ENCODE measurements at places on chromosomes 5 and 9.

DNA sequence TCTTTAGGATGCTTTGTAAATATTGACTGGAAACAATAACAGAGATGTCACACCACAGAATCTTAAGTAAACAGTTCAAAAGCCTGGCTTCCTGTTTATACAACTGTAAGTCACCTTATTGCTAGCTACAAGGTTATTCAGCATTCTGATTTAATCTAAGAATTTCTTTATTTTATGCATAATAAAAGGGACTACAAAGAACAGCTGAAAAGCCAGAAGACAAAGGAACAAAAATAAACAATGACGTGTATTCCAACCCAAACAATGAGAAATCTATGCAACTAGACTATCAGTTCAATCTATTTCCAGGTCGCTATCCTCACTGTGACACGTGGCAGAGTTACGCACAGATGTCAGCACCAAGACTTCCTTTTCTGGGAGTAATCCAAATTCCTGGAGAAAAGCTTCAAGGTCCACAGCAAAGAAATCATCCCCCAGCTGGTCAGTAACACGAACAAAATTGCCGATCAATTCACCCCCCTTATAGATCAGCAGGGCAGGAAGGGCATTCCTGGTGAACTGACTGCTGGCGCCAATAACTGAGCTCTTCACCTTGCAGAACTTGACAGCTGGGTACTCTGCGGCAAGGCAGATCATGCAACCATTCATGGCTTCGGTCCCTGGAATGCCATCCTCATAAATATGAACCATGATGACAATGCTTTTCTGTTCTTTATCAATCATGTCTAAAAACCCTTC, 8.4 kb downstream of the PDCL start:
- no peak for DNase-seq

DNA sequence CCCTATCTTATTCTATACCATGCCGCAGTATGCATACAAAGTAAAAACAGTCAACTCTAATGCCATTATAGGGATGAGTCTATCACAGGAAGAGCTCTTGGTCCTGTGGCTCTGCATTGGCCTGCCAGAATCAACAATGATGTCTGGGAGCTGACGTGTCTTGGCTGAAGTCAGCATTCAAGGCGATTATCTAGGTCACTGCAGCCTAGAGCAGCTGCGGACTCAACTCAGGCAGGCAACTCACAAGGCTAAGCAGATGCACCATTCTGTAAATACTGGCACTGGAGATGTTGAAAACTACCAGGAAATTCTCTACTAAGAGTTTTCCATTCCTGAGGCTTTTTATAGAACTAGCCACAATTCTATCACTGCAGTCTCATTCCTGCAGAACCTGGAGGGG, 13.3 kb downstream of the SPATA9 start:
- peak; percentile 73 for DNase-seq

- DNase-seq: no peak
These were observed 206.2 kb downstream of the NR3C1 start for GRCh38 chr5:143197260-143197656.

GRCh38 chr5:51997949-51998348, 614.7 kb downstream of the ISL1 start:
- DNase-seq: no peak

GRCh38 chr9:129406278-129407225, 214.3 kb downstream of the C9orf50 start:
- no peak for DNase-seq

- DNase-seq: no peak
These were observed 616 bp upstream of the TSPAN17 start for GRCh38 chr5:176646707-176647029.

GRCh38 chr5:102296178-102296817, at the start of gene SLCO4C1:
SLCO4C1 (minus strand) TSS chr5:102296284; CDS start chr5:102296262, 22 bp downstream.
- no peak for DNase-seq

- DNase-seq: no peak
These were observed 9.3 kb upstream of the TNC start for GRCh38 chr9:115127191-115127817.

DNA sequence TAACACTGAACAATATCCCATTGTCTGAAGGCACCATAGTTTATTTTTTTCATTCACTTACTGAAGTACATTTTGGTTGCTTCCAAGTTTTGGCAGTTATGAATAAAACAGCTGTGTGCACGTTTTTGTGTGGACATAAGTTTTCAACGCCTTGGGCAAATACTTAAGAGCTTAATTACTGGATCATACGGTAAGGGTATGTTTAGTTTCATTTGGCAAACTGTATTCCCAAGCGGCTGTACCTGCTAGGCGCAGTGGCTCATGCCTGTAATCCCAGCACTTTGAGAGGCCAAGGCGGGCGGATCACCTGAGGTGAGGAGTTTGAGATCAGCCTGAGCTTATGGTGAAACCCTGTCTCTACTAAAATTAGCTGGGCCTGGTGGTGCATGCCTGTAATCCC, 63.7 kb upstream of the FAM120A start:
- DNase-seq: no peak

- no peak for DNase-seq
These were observed 1.5 kb downstream of the F2R start for GRCh38 chr5:76717222-76718083.

DNA sequence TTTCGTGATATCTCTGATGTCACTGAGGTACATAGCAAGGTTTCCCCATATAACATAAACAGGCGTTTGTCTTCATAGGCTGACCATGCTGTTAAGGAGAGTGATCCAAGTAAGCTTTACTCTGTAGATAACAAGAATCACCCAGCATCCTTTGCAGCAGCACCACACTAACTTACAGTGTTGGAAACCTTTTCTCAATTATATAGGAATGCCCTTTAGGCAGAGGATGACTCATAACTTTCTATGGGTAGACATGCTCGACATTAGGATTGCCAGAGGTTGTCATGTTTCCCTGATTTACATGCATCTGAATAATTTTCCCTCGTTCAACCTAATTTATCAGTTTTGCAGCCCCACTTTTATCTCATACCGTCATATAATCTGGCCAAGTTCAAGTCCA, 870.0 kb upstream of the CDH9 start:
- DNase-seq: no peak

GRCh38 chr9:88872192-88872946, 118.9 kb upstream of the S1PR3 start:
- DNase-seq: no peak

DNA sequence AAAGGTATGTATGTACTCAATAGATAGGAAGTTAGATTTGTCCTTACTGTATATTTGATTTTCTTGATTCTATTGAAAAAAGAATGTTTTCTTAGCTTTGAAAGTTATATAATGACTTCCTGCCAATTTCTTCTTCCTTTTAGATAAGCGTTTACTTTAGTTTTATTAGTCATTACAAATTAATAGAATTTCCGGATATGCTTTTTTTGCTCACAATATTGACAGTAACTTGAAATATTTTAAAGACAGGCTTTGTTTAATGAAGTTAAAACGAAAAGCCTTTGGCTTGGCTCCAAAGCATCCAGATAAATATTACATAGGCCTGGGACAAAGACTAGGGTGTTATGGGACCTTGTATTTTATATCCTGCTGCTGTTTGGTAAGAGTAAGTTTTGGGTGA, 49.5 kb downstream of the CWC27 start:
- DNase-seq: no peak

GRCh38 chr5:41071975-41072374, 833 bp upstream of the MROH2B start:
- no peak for DNase-seq

- DNase-seq: no peak
These were observed 45.5 kb upstream of the MPDZ start for GRCh38 chr9:13324988-13325387.

DNA sequence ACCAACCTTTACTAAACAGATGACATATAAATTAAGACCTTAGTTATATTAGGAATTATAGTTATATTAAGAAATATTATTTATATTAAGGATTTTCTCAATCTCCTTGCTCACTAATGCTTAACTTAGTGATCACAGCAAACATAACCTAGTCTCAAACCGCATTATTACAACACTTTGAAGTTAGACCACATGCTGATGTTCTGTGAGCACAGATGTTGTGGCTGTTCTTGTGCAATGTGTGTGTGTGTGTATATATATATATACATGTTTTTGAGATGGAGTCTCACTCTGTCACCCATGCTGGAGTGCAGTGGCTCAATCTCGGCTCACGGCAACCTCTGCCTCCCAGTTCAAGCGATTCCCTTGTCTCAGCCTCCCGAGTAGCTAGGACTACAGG, 20.5 kb downstream of the ELP1 start:
- no peak for DNase-seq

DNA sequence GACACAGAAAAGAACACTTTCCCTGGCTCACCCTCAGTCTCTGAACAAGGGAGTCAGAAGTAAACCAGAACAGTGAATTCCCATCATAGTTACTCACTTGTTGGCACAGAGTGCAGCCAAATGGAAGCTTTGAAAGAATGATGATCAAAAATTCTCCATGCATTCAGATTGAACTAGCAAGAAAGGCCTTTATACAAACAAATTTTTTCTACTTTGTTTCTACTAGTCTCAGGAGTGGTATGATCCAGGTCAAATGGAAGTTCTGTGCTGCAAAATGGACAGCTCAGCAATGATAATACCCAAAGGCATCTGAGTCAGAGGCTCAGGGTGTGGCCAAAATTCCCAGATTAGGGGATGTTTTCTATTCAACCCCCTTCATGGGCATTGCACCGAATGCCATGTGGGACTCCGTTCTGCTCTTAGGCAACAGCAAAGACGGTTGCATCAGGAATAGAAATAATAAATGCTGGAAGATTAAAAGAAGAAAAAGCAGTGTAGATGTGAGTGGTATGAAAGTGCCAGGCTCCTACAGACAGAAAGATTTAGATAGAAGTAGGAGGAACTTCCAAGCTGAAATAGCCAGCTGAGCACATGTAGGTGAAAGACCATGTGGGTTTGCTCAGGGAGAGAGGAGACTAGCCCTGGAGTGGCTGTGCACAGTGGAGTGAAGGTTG, 24.0 kb upstream of the ASPN start:
- peak; percentile 90 for DNase-seq

GRCh38 chr9:126619361-126620135, 5.8 kb downstream of the LMX1B start:
- no peak for DNase-seq

- no peak for DNase-seq
These were observed 84.9 kb downstream of the PPIC start for GRCh38 chr5:122951658-122952057.

GRCh38 chr5:126443374-126443851, 20.2 kb downstream of the GRAMD2B start:
- no peak for DNase-seq

DNA sequence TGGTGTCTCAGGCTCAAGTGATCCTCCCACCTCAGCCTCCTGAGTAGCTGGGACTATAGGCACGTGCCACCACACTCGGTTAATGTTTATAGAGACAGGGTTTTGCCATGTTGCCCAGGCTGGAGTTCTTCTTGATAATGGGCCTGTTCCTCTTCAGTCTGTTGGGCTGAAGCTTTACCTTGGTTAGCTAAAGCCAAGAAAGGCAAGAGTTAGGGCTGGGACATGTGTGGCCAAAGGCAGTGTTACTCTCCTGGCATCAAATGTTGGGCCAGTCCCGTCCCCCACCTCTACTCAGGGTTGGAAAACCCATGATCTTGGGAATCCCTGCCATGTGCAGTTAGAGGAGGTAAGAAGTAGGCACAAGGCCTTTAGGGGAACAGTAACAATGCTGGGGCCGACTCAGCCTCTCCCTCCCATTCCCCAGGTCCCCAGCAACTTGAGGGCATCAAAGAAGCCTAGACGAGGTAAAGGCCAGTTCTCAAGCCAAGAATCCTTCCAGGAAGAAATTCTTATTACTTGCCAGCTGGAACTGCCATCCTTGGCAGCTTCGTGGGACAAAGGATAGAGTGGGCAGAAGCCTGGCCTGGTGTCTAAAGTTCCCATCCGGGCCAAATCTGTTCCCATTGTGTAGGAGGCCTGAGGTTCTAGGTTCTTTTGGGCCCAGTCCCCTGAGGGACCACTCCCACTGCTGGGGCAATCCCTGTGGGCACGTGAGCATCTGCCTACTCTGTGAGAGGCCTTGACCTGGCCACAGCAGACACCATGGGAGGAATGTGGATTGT, 4.5 kb downstream of the EGR1 start:
- peak; percentile 93 for DNase-seq

DNA sequence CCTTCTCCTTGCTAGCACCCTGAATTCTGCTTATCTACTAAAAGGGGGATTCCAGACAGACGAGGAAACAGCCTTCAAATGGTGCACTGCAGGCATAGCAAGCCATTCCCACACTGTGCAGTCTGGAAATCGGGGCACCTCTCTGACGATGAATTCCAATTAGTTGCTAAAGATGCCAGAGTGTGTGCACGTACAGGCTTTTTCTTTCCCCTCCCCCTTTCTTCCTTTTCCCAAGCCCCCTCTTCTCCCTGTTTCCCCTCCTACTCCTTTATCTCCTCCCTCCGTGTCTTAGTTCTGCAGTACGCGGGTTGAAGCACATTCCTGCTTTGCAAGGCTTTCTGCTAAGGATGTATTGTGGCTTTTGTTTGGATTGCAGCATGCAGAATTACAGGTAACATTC, at the start of gene GPR21:
Gene GPR21, plus strand, starts transcription at position 316 of the 400 bp plus-strand sequence. CDS start 900 bp downstream, outside the sequence.
- no peak for DNase-seq

DNA sequence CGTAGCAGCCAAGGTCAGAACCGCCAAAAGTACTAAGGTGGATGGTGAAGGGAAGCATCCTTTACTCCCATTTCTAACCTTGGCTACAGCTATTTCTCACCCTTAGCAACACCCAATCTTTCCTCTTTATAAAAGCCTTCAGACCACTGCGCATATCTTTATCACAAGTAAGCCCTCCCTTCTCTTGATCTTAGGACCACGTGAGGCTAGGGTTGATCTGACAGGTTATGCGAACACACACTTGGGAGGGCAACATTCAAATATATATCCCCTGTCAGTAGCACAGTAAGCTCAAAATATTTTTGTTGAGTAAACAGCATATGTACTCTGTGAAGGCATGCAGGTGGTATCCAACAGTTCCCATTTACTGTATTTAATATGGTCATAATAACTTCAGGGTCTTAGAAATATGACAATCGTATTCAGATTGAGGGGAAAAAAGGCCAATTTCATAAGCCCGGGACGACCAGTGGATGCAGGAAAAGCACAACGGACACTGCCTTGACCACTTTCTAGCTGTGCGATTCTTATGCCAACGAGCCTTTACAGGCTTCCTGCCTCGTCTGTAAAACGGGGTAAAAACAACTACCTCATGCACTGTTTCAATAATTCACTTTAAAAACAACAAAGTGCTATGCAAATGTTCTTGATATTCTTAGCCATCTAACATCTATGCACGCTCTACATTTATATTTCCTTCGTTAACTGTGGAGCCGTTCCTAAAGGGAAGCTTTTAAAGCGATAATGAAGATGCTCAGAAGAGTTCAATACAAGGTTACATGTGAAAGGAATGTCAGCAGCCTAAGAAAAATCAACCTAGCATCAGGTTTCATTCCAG, 1.3 kb downstream of the ARSB start:
- DNase-seq: no peak
